Endothelial cell (in vitro differentiated cells): ENCODE measurements at places on chromosomes 13 and 19.

- DNase-seq, result no peak
Measured at GRCh38 chr13:70042193-70042592, 65.4 kb upstream of the ATXN8OS start.

GRCh38 chr13:27659145-27659865, 37.6 kb downstream of the POLR1D start:
- DNase-seq, result no peak

DNA sequence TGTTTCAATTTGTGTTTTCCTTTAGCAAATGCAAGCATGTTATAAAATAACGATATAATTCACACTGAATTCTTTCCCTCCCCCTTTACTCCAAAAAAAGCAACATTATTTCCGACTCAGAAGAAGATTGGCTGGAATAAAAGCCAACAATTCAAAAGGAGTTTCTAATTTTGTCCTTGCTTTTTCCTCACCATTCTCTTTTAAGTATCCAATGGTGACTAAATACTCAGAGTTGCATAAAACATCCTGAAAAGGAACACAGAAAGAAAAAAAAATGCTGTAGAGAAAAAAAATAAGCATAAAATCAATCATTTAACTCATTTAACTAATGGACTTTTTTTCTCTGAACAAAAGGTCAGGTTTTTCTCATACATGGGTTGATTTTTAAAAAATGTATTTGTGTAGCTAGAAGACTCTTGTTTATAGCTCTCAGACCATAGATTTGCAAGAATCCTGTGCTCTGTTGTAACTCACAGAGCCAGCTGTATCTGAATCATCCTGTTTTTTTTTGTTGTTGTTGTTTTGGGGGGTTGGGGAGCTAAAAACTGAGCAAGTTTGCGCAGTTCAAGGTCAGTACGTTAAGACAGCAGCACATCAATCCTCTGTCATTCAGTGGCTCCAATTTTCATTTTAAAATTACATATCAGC, 108.1 kb downstream of the PCDH17 start:
- no peak for DNase-seq

GRCh38 chr13:113672002-113672651, 5.1 kb downstream of the GRK1 start:
- DNase-seq, result no peak

- DNase-seq, result no peak
Measured at GRCh38 chr13:29402166-29402636, 193.3 kb downstream of the SLC7A1 start.

DNA sequence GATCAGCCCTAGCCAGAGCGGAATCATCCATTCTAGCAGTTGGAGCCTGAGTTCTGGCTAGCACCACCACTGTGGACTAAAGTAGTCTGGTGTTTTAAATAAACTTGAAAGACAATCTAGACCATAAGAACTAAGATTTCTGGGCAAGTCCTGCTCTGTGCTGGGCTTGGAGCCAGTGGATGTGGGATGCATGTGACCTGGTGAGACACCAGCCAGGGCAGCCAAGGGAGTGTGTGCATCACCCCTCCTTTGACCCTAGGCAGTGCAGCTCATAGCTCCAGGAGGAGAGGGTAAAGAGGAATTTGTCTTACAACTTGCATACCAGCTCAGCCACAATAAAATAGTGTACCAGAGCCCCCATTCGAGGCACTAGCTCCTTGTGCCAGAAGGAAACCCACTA, 21.0 kb downstream of the ITGBL1 start:
- no peak for DNase-seq
